ENCODE measurements at places on chromosomes 5 and 9.

- peak; percentile 77 for DNase-seq
Measured at GRCh38 chr9:129752900-129753729, at the start of gene PTGES. PTGES (minus strand) TSS chr9:129753042; CDS start chr9:129753012, 30 bp downstream.

GRCh38 chr5:169561893-169562292 lies 21.7 kb upstream of the SPDL1 start:
- DNase-seq = no peak

DNA sequence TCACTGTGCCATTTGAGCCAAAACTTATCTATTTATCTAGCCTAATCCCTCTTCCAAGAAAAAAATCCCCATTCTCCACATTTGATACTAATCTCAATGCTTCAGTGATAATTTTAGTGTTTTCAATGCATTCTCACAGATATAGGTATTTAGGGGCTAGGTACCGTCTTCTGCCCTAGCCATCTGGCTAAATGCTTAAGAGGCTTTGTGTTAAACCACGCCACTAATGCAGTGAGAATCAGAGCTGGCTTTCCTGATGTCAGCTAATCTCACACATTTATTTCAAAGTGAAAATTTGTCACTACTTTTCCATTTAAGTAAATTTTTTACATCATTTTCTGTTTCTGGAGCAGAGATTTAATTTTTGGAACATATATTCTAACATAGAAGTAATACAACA lies 479.7 kb downstream of the MAN2A1 start:
- no peak for DNase-seq

GRCh38 chr9:34059281-34059680 lies 10.6 kb upstream of the UBAP2 start:
- DNase-seq = no peak

DNA sequence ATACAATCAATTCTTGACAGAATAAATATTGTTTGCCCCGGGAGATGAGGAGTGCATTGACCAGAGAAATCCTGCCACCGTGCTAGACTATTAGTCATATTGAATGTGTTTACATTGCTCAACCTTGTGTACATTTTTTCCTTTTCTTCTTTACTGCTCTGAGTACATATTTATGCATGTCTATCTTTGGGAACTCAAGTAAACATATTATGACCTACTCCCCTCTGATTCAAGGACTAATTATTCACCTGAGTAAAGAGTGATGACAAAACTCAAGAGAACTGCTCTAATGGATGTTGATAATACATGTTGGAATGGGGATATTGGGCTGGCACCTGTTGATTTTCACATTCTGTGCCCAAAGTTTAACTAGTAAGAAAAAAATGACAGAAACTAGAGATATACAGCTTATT lies 3.9 kb upstream of the SPINK1 start:
- DNase-seq = no peak

DNA sequence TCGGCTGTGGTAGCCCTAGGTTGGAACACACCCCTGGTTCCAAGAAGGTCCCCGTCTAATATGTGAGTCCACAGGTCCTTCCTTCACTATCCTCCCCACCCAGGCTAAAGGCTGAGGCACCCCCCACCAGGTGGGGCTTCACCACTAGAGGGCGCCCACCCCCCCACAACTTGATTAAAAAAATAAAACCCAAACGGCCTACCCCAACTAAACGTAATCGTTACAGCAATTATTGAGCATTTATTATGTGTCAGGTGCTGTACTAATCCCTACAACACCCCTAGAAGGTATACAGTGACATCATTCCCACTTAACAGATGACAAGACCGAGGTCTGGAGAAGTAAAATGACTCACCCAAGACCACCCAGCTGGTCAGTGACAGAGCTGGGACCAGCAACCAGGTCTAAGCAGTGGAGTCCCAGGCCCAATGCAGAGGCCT lies 65.0 kb downstream of the FGF18 start:
- DNase-seq = no peak

- no peak for DNase-seq
Measured at GRCh38 chr9:13444245-13445102, 165.0 kb upstream of the MPDZ start.

DNA sequence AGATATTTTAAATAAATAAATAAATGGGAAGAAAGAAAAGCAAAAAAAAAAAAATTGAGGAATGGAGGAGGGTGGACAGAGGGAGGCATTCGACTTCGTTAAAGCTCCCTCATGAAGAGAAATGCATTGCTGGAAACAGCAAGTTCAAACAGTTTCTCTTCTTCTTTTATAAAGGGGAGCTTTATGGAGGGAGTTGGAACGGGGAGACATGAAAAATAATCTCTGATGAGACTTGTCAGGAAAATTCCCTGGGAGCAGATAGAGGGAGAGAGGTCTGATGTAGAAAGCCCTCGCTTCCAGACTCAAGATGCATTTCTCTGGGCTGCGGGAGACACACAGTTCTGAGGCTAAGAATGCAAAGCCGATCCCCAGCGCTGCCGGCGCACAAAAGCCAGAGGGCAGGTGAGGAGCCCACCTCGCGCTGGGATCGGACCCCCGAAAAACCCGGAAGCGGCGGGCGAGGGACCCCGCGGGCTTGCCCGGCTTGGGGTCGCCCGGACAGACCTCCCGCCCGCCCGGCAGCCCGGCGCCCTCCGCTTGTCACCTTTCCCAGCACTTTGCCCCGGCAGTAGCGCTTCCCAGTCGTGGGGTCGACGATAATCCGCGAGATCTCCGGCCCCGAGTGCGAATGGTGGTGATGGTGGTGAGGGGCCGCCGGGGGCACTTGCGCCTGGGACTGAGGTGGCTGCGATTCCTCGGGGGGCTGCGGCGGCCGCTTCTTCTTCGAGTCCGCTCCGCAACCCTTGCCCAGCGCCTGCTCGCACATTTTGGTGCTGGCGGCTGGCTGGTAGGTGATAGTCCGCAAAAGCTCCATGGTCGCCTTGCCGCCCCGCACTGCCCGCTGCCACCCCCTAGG lies 512 bp downstream of the PLK2 start:
- DNase-seq = peak; percentile 42
